Activated CD4-positive, alpha-beta T cell treated with anti-CD3 and anti-CD28 coated beads for 24 hours (primary cell): ENCODE measurements at places on chromosomes 11 and 22.

- DNase-seq = no peak
Observed at GRCh38 chr11:14423633-14424032, 64.7 kb upstream of the RRAS2 start.

DNA sequence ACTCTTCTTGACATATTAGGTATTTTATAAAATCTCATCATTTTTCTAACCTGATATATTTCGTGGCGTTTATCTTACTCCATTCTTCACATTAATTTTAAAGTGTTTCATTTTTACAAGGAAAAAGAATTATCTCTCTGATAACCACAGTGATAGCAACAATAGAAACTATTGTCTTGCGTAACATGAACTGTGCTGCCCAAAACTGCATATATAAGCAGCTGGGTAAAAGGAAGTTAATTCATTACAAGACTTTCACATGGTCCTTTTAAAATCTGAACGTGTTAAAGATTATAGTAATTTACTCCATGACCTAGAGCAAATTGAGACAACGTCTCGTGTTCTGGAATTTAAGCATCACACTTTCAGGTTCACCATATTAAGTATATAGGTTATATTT, 210.4 kb upstream of the GRIA4 start:
- DNase-seq = no peak

DNA sequence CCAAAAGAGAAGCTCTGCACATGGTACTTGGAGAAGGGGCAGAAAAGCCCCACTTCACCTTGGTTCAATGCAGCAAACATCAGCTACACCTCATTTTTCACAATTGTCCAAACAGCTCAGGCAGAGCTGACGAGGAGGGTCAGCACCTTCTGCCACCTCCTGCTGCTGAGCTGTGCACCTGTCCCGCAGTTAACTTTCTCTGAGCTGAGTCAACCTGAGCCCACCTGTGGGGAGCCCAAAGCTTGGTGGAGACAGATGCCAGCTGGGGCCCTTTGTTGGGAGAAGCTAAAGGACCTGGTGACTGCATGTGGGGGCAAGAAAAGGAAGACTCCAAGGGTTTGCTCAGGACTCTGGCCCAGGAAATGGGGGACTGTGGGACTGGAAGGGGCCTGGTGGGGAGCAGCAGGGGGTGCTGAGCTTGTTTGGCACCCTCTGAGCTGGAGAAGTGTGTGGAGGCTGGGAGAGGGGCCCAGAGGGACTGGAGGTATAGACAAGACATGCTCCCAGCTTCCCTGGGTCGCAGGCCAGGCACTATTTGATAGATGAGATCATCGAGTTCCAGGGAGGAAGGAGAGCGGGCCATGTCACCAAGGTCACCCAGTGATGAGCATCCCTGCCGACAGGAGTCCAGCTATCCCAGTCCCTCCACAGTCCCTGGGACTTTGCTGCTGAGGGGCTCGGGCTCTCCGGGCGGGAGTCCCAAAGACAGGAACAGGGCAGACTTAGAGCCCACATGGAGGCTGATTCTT, 53.5 kb downstream of the KCNJ4 start:
- no peak for DNase-seq

- no peak for DNase-seq
Observed at GRCh38 chr11:17770917-17771316, 36.3 kb downstream of the KCNC1 start.

- DNase-seq = no peak
Observed at GRCh38 chr11:20110908-20111669, 49.2 kb downstream of the DBX1 start.

DNA sequence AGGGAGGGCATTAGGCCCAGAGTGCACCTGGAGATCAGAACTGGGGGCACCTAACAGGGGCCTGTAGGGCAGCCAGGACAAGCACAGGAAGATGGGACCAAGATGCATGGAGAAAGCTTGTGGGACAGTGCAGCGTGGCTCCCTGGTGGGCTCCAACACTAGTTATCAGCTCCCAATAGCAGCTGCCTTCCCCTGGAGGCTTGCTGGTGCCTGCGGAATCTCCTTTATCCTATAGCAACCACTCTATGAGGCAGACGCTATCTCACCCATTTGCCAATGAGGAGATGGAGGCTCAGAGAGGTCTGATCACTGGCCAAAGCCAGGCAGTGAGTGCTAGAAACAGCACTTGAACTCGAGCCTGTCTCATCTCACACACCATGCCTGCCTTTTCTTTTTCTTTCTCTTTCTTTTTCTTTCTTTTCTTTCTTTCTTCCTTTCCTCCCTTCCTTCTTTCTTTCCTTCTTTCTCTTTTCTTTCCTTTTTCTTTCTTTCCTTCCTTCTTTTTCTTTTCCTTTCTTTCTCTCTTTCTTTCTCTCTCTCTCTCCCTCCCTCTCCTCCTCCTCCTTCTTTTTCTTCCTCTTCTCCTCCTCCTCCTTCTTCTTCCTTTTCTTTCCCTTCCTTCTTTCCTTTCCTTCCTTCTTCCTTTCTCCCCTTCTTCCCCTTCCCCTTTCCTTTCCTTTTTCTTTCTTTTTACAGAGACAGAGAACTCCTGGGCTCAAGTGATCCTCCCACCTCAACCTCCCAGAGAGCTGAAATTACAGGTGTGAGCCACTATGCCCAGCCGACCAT, 16.1 kb upstream of the SEC14L4 start:
- DNase-seq = no peak

GRCh38 chr22:48405741-48406140, 1421.9 kb downstream of the BRD1 start:
- no peak for DNase-seq

GRCh38 chr11:111368285-111368560, 10.9 kb downstream of the POU2AF1 start:
- no peak for DNase-seq

DNA sequence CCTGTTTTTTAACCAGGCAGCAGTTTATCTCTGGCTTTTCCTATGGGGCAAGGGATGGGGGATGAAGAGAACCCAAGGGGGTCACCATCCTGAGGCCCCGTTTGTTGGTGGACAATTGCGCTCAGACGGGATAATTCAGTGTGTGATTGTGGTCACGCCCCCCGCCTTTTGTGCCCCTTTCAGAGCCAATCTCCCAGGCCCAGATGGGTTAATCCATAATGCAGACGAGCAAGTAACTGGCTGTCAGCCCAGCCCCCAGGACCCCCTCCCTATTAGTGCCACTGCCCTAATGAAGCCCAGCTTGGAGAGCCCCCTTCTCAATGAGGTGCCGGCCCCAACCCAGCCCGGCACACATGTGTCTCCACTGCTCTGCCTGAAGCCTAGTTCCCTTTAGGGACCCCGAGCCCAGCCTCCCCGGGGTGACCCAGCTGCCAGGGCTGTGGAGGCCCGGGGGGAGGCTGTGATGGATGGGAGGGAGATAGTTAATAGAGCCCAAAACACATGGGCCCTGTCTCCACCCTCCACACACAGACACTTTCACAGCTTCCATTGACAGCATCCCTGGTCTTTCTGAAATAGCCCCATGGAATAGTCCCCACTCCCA, 19.1 kb upstream of the ROBO3 start:
- no peak for DNase-seq

- DNase-seq = no peak
Observed at GRCh38 chr11:19987331-19987801, 172.9 kb downstream of the DBX1 start.

- DNase-seq = peak; percentile 53
Observed at GRCh38 chr11:66069715-66070603, at the start of gene PACS1. PACS1 (plus strand) TSS chr11:66070272; CDS start chr11:66070487, 215 bp downstream.

GRCh38 chr22:33656808-33657628, 263.3 kb downstream of the LARGE1 start:
- no peak for DNase-seq

DNA sequence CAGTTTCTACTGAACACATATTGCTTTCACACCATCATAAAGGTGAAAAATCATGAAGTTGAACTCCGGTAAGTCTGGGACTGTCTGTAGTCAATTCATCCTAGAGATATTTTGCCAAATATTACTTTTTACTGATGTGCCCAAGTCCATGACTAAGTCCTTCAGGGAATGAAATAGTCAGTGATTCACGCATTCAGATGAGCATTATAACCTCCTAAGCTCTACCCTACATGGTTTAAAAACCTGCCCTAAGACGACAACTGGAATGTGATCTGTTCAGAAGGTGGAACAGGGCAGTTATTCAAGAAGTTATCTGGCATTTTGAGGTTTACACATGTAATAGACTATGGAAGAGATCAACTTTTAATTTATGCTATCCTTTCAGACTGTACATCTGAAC, 125.6 kb downstream of the TRPC6 start:
- no peak for DNase-seq

- DNase-seq = no peak
Observed at GRCh38 chr11:18699848-18700261, 1.3 kb downstream of the TMEM86A start.

- DNase-seq = no peak
Observed at GRCh38 chr11:104813532-104813931, 84.7 kb downstream of the CASP12 start.

DNA sequence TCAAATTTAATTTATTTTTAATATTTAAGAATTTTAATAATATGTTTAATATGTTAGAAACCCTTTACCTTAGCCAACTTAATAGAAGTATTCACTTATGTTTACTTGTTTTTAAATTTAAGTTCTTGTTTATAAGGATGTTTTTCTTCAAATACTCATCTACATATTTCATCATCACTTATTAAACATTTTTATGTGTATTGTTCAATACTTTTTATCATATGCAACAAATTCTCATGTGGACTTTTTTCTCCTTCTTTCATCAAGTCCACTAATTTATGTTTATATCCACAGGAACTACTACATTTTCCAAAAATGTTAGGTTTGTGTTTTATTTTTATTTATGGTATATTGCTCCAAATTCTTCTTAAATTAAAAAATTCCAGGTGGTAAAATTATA, 2113.1 kb upstream of the RAG2 start:
- no peak for DNase-seq

GRCh38 chr11:62208785-62209144, 292 bp downstream of the SCGB2A1 start:
- no peak for DNase-seq

GRCh38 chr11:115552151-115552772, 48.0 kb upstream of the CADM1 start:
- no peak for DNase-seq

- DNase-seq = peak; percentile 38
Observed at GRCh38 chr11:119373921-119374631, 7.4 kb downstream of the USP2 start.

- no peak for DNase-seq
Observed at GRCh38 chr11:72227316-72228228, 3.0 kb downstream of the INPPL1 start.

DNA sequence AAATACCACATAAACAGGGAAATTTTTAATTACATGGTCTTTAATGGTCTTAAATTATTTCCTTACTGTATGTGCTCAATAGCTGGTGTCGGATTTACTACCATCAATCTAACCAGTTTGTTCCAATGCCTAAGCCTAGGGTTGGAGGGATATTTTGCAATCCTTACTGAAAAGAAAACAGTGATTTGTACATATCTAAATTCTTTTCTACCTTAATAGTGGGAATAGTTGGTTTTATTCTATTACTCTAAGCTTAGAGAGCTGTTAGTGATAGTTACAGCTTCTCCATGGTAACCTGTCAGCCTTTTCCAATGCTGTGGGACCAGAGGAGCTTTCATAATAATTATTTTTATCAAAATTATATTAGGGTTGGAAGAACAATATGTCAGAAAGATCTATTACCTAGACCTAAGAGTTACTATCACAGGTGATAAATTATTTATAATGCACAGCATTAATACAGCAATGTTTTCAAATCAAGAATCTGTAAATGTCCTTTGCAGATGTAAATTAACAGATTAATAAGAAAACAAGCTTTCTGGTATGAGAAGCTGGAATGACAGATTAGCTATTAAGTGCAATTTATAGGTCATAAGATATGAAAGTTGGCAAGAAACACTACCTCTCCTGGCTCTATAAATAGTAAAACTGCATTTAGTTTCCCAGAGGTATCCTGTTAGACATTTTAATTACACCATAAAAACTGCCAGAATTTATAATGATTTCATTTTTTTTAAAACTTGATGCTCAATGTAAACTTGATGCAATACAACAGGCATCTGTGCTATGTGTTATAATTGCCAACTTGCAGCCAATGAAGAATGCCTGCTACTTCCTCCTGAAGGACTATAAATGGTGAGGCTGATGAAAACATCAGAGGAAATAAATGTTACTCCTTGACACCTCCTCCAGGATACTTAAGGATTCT, 262.0 kb upstream of the PITPNB start:
- no peak for DNase-seq

- no peak for DNase-seq
Observed at GRCh38 chr11:117691516-117691915, 105.5 kb downstream of the DSCAML1 start.

- no peak for DNase-seq
Observed at GRCh38 chr11:58075781-58076180, 45.0 kb downstream of the OR6Q1 start.
